ENCODE measurements at places on chromosomes 1 and 21.

DNA sequence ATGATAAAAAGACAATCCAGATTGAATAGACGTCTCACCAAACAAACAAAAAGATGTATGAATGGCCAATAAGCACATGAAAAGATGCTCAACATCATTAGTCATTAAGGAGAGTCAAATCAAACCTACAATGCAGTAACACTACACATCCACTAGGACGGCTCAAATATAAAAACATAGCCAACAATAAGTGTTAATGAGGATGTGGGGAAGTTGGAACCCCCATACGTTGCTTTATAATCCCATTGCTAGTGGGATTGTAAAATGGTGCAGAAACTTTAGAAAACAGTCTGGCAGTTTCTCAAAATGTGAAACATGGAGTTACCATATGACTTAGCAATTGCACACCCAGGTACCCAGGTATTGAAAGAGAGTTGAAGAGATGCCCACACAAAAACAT lies 14.7 kb upstream of the IL24 start:
- DNase-seq, result no peak

GRCh38 chr1:184315254-184315653 lies 71.6 kb upstream of the C1orf21 start:
- DNase-seq, result no peak

GRCh38 chr1:228059634-228060457 lies 22.7 kb upstream of the ARF1 start:
- peak; percentile 99 for DNase-seq

DNA sequence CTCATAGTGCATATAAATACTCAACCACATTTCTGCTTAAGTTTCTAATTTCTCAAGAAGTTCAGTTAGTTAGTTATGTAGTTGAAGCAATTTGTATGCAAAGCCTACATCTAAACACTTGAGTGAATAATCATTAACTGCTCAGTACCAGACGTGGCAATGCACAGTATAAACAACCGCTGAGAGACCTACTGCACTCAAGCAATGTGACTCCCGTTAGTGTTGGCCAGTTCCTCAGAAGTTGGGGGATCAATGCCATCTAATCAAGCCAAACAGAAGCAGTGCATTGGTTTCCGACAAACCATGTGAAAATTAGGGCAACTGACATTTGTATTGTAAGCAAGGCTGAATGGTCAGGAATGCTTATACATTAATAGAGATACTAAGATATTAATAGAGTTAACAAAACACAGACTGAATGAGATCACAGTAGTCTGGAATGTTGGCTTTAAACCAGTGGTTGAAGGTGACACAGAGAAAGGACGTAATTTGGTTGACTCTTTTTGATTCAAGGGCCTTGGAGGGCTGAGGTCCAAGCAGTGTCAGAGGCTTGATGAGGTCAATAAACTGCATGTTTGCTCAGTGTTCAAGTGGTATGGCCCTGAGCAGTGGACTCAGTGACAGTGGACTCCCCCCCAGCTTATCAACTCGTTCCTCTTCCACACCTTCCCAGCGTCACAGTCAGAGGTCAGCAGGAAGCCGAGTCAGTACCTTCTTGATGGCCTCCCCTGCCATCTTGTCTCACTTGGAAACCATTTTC lies 255.5 kb downstream of the CTH start:
- DNase-seq, result no peak

DNA sequence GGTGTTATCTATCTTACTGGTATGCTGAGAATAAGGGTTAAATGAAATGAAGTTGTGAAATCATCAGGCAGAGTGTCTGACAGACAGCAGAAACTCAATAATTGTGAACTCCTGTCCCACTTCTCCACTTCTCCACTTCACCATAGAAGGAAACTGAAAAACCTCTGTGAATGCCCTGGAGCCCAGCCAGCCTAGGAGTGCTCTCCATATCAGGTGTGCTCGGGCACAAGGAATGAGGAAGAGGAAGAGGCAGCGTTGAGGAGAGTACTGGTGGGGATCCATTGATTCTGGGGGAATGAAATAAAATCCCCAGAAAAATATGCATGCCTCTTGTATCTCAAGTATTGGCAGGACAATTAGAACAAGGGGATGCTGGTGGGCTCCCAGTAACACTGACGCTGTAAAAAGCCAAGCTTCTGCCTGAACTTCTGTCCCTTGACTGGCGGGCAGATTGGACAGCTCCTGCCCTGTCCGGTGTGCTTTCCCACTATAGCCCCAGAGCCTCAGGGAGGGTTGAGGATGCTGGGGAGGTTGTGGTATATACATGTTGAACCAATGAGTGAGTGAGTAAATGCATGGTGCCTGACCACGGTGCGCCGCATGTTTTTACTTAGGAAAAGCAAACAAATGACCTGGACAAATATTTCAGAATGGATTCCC lies 47.7 kb downstream of the NMNAT2 start:
- DNase-seq, result peak; percentile 30

Data from pancreas (tissue), 10 donors.